ENCODE measurements at places on chromosomes 3 and 15. TPM values are rescaled to one million over a fixed set of nuclear protein-coding genes. Genes with fewer than 3 reads are reported as not detected.

GRCh38 chr3:172813462-172813861 is 62.9 kb downstream of the ECT2 start:
- no peak for DNase-seq

SENP2 gene
- 36.2 TPM for total RNA-seq

GRCh38 chr3:127697551-127698240 is 24.9 kb downstream of the ABTB1 start:
- peak; percentile 48 for DNase-seq

DNA sequence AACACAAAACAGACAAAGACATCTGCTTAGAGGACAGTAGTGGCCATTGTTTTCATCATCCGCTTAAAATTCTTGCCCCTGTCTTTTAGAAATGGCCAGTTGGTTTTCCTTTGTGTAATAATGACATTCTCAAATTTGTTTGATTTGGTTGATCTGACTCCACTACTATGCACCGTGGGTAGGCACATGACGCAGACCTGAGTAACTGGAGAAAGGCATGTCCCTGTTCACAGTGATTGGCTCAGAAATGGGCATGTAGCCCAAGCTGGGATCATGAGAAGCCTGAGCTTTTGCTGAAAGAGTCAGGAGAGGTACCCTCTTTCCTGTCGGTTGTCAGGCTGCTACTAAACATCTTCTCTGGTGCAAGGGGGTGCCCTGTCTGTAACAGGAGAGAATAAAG is 36.6 kb upstream of the MAGI1 start:
- no peak for DNase-seq

GRCh38 chr15:51004103-51004551 is 90.6 kb downstream of the TNFAIP8L3 start:
- no peak for DNase-seq

GAP43 gene
- total RNA-seq: not detected

GOLGA8H gene
- total RNA-seq: 0.23 TPM
